ENCODE measurements at places on chromosomes 16 and 17.

GRCh38 chr16:16071631-16072244 is 122.3 kb downstream of the ABCC1 start:
- H3K36me3 ChIP-seq = peaks cover 22% of the 10 kb centered on the region
- H3K4me3 ChIP-seq = no peak overlapping the region
- no peaks in the 10 kb centered on the region for H3K27me3 ChIP-seq
- no peak for DNase-seq

DNA sequence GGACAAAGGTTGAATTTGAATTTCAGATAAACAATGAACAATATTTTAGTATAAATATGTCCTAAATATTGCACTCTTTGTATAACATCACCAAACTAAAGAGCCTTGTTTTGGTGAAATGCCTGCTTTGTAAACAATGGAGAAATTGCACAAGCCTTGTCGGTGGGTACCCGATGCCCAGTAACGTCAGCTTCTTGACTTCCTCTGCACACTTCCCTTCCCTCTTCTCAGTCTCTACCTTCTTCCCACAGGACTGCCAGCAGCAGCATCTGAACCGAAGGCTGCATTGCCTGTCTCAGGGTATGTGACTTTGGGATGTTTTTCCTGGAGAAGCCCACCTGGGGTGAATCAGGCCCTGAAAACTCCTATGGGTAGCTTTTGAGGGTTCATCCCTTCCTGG is 113.9 kb downstream of the UTP18 start:
- peak; percentile 63 for DNase-seq
- H3K4me1 ChIP-seq = peaks cover 28% of the 10 kb centered on the region
- H3K27me3 ChIP-seq = peaks cover 2% of the 10 kb centered on the region
- no peaks in the 10 kb centered on the region for H3K36me3 ChIP-seq

DNA sequence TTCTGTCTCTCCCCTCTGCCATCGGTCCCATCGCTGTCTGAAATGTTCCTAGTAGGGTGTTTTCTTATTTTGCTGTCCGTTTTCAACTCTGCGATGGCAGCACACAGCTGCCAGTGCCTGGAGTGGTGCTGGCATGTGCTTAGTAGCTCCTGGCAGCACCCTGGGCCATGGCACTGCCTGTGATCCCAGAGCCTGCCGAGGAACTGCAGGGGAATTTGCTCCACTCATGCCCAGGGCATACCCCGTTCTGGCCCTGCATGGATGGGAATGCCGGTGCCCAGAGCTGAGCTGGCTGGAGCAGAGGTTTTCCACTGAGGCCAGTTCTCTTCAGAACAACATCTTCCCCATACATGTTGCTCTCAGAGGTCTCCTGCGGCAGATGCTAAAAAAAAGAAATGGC is 43.1 kb downstream of the GPT2 start:
- DNase-seq = no peak
- H3K36me3 ChIP-seq = peaks cover 14% of the 10 kb centered on the region
- no peak overlapping the region for H3K27ac ChIP-seq

DNA sequence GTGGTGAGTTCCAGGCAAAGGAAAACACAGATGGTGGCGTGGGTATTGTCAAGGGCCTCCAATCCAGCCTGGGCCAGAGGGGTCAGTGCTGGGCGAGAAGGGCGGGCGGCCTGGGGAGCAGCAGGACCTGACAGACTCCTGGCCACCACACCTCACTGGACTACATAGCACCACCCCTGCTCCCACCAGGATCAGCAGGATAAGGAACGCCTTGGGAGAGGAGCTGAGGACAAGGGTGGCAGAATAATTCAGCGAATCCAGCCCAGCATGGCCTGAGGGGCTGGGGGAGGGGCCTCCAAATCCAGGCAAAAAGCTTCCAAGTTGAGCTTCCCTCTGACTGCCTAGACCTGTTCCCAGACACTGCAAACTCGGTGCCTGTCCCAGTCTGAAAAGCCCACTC is 6.5 kb downstream of the DLX4 start:
- no peak overlapping the region for H3K4me3 ChIP-seq
- no peak for DNase-seq
- no peak overlapping the region for H3K27ac ChIP-seq
- H3K4me1 ChIP-seq = peaks cover 29% of the 10 kb centered on the region
- no peaks in the 10 kb centered on the region for H3K36me3 ChIP-seq

DNA sequence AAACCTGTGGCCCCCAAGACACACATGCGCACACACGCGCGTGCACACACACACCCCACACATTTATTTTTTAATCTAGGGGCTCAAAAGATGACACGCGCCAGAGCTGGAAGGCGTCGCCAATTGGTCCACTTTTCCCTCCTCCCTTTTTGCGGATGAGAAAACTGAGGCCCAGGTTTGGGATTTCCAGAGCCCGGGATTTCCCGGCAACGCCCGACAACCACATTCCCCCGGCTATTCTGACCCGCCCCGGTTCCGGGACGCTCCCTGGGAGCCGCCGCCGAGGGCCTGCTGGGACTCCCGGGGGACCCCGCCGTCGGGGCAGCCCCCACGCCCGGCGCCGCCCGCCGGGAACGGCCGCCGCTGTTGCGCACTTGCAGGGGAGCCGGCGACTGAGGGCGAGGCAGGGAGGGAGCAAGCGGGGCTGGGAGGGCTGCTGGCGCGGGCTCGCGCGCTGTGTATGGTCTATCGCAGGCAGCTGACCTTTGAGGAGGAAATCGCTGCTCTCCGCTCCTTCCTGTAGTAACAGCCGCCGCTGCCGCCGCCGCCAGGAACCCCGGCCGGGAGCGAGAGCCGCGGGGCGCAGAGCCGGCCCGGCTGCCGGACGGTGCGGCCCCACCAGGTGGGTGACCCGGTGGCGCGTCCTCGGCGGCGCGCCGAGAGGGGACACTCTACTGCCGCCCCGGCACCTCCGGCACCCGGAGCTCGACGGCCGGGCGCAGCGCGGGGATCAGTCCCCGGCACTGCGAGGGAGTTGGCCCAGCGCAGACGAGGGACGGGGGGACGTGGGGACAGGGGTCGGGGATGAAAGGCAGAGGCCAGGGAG is at the start of gene STAT5A:
STAT5A (plus strand) TSS at position 522 of the 826 bp plus-strand sequence. CDS start 914 bp downstream, outside the sequence.
- H3K27ac ChIP-seq = peak within 1 kb of the TSS; percentile 81
- peaks cover 10% of the 10 kb centered on the region for H3K36me3 ChIP-seq
- peak within 1 kb of the TSS; percentile 89 for H3K4me3 ChIP-seq
- peaks cover 59% of the 10 kb centered on the region for H3K4me1 ChIP-seq
- no peaks in the 10 kb centered on the region for H3K27me3 ChIP-seq

DNA sequence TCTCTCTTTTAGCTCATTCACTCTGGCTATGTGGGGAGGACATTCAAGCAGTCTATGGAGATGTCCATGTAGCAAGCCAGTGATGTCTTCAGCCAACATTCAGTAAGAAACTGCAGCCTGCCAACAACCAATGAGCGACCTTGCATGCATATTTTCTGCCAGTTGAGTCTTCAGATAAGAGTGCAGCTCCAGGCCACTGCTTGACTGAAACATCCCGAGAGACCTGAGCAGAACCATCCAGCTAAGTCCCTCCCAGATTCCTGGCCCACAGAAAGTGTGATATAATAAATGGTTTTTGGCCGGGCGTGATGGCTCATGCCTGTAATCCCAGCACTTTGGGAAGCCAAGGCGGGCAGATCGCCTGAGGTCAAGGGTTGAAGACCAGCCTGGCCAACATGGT is 10.5 kb upstream of the C17orf58 start:
- no peak overlapping the region for H3K4me3 ChIP-seq
- peaks cover 3% of the 10 kb centered on the region for H3K4me1 ChIP-seq
- DNase-seq = no peak

GRCh38 chr17:75707079-75707571 is 14.1 kb upstream of the ITGB4 start:
- no peak overlapping the region for H3K4me3 ChIP-seq
- DNase-seq = no peak
- H3K36me3 ChIP-seq = peaks cover 54% of the 10 kb centered on the region
- H3K27me3 ChIP-seq = no peaks in the 10 kb centered on the region
- no peaks in the 10 kb centered on the region for H3K4me1 ChIP-seq

DNA sequence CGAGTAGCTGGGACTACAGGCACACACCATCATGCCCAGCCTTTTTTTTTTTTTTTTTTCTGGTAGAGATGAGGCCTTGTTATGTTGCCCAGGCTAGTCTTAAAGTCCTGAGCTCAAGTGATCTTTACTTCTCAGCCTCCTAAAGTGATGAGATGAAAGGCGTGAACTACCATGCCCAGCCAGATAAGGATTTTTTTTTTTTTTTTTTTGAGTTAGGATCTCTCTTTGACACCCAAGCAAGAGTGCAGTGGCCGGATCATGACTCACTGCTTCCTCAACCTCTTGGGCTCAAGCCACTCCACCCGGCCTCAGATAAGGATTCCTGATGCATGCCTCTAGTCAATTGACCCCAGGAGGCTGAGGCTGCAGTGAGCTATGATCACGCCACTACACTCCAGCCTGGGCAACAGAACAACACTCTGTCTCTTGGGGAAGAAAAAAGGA is 11.2 kb upstream of the PLEKHG4 start:
- no peaks in the 10 kb centered on the region for H3K27me3 ChIP-seq
- no peak overlapping the region for H3K27ac ChIP-seq
- no peaks in the 10 kb centered on the region for H3K36me3 ChIP-seq
- H3K4me1 ChIP-seq = no peaks in the 10 kb centered on the region
- no peak for DNase-seq

- H3K27ac ChIP-seq = peak overlapping the region; percentile 87
- H3K4me3 ChIP-seq = peak overlapping the region; percentile 42
- DNase-seq = peak; percentile 96
- H3K27me3 ChIP-seq = peaks cover 4% of the 10 kb centered on the region
- peaks cover 55% of the 10 kb centered on the region for H3K4me1 ChIP-seq
- no peaks in the 10 kb centered on the region for H3K36me3 ChIP-seq
Measured at GRCh38 chr17:58534901-58535421, 20.5 kb upstream of the MTMR4 start.

- no peaks in the 10 kb centered on the region for H3K27me3 ChIP-seq
- peaks cover 23% of the 10 kb centered on the region for H3K4me1 ChIP-seq
- no peak for DNase-seq
- peaks cover 38% of the 10 kb centered on the region for H3K36me3 ChIP-seq
- H3K27ac ChIP-seq = no peak overlapping the region
Measured at GRCh38 chr17:63707151-63707550, 7.2 kb upstream of the LIMD2 start.
